ENCODE measurements at places on chromosomes 7 and 10.

- DNase-seq: peak; percentile 18
Measured at GRCh38 chr10:66931340-66931948, 5.6 kb downstream of the LRRTM3 start.

DNA sequence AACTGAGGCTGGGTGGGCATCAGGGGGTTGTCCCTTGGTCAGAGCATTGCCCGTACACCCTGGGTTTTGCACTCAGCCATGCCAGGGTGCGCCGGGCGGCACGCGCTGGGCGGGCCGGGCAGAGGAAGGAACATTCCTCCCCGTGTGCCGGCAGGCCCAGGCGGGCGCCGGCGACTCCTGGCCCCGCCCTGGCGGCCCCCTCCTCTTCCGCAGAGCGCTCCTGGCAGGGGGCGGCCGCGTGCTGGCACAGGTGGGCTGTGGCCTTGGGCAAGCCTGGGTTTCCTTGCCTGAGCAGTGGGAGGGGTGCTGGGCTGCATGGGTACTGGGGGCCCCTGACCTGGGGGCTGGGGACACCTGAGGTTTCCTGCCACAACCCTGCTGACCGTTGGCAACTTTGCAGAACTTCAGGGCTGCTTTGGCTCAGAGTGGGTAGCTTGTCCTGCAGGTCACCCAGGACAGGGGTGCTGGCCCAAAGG, 3.9 kb downstream of the LFNG start:
- DNase-seq: no peak

- no peak for DNase-seq
Measured at GRCh38 chr7:117824592-117824991, 48.6 kb downstream of the CTTNBP2 start.

DNA sequence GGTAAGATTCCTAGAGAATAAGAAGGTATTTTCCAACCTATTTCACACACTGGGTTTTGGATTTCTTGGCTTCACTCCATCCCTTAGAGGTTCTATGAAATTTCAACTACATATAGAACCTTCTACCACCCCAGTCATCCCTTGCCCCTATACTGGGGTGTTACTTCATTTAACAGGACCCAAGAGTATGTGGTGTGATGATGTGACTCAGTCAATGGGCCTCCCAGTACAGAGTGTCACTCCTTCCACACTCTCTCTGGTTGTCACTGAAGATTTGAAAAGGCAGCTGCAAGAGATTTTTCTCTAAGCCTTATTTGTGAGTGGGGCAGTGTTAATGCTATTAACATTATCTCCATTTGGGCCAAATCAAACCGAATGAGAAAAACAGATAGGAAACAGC, 33.5 kb downstream of the FGFBP3 start:
- DNase-seq: no peak

GRCh38 chr7:79050603-79051002, 402.9 kb downstream of the MAGI2 start:
- DNase-seq: no peak

DNA sequence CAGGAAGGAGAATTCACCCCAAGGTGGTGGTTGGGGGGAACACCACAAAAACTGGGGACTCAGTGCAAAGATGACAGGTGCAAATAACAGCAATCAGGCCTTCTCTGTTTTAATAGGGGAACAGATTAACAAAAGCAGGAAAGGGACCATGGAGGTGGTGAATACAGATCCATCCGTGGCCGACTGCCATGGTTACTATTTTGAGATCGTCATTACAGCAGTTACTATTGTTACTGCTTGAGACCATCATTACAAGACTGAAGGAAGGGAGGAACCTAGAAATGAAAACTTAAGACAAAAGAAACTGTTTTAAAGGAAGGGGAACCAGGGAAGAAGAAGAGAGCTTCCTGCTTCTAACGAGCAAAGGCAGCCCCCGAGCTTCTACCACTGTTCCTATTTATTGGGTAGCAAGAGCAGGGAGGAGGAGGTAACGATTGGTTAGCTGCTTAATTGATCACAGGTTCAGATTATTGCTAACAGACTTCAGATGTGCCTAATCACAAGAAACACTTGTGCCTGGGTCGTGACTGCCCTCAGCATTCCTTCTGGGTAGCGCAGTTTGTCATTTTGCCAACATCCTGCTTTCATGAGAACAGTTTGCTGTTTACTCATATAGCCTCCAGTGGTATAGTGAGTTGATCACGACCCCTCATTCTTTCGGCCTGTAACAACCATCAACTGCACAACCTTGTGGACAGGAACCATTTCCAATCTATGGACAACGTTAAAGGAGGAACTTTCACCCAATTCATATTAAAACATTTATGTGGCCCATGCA, 216.3 kb downstream of the CHCHD3 start:
- DNase-seq: no peak

GRCh38 chr7:45697576-45698136, 123.5 kb downstream of the ADCY1 start:
- no peak for DNase-seq

GRCh38 chr7:1569016-1569415, 816 bp downstream of the PSMG3 start:
- DNase-seq: no peak
